Activated T-cell treated with anti-CD3 and anti-CD28 coated beads, Interleukin-2, amount 50 U/mL, for 72 hours (primary cell): ENCODE measurements at places on chromosomes 1 and 21. TPM values are rescaled to one million over a fixed set of nuclear protein-coding genes. Genes with fewer than 3 reads are reported as not detected.

DNA sequence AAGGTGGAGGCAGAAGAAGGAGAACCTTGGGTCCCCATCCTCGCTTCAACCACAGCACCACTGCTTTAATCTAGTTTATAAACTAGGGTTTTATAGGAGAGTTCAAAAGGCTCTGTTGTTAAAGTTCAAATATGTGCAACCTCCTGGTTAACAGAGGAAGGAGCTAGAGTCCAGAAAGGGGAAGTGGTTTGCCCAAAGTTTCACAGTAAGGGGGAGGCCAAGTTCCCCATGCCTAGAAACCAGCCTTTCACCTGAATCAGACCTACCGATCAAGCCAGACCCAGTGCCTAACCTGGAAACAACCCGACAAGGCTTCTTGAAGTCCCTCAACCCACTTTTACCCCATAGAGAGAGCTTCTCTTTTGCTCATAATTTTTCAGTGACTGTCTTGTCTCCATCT lies 106.5 kb downstream of the PLPP3 start:
- H3K4me1 ChIP-seq = no peaks in the 10 kb centered on the region
- H3K27ac ChIP-seq = no peak overlapping the region
- H3K27me3 ChIP-seq = peaks cover 33% of the 10 kb centered on the region

- peaks cover 40% of the 10 kb centered on the region for H3K4me1 ChIP-seq
- H3K4me3 ChIP-seq = peak overlapping the region; percentile 88
- H3K36me3 ChIP-seq = peaks cover 11% of the 10 kb centered on the region
- peak; percentile 41 for DNase-seq
- H3K27me3 ChIP-seq = peaks cover 6% of the 10 kb centered on the region
These were observed 2.0 kb upstream of the RCC2 start for GRCh38 chr1:17441265-17441992.

The DMBX1 gene
- total RNA-seq = 0.37 TPM

The LHX8 gene
- not detected for total RNA-seq
